HepG2 (cell line): ENCODE measurements at places on chromosomes 2 and 18.

- H3K27ac ChIP-seq = no peak overlapping the region
- H3K27me3 ChIP-seq = no peaks in the 10 kb centered on the region
- no peak overlapping the region for H3K4me3 ChIP-seq
- no peaks in the 10 kb centered on the region for H3K4me1 ChIP-seq
Measured at GRCh38 chr18:60044290-60045006, 144.7 kb downstream of the PMAIP1 start.

- no peak for DNase-seq
- H3K36me3 ChIP-seq = no peaks in the 10 kb centered on the region
- no peak overlapping the region for H3K4me3 ChIP-seq
Measured at GRCh38 chr18:55861266-55861665, 273.3 kb upstream of the TCF4 start.

- H3K4me1 ChIP-seq = no peaks in the 10 kb centered on the region
- H3K36me3 ChIP-seq = no peaks in the 10 kb centered on the region
- DNase-seq = no peak
Measured at GRCh38 chr2:188734691-188735090, 239.5 kb upstream of the COL3A1 start.

DNA sequence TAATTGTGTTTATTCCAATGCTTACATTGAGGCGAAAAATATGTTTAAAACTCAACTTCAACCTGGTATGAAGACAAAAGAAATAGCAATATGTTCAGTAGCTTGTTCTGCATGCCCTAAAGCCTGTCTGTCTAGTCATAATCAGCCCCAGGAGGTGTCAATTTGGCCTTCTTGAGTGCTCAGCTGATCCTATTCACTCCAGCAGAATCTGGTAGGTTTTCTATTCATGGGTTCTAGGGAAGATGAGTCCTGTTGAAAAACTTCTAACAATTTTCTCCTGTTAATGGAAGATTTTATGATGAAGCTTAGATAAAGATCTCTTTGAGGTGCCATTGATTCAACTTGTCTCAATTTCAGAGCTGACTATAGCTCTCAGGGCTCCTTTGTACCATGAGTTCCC is 402.0 kb upstream of the UBE2E3 start:
- no peak overlapping the region for H3K4me3 ChIP-seq
- no peaks in the 10 kb centered on the region for H3K27me3 ChIP-seq
- no peak overlapping the region for H3K27ac ChIP-seq
- no peak for DNase-seq
- H3K36me3 ChIP-seq = no peaks in the 10 kb centered on the region

GRCh38 chr2:42321452-42322064 is 39.5 kb downstream of the COX7A2L start:
- no peak overlapping the region for H3K27ac ChIP-seq
- H3K36me3 ChIP-seq = peaks cover 32% of the 10 kb centered on the region
- no peaks in the 10 kb centered on the region for H3K27me3 ChIP-seq
- no peak overlapping the region for H3K4me3 ChIP-seq
- DNase-seq = no peak

- no peaks in the 10 kb centered on the region for H3K27me3 ChIP-seq
- no peak for DNase-seq
- no peaks in the 10 kb centered on the region for H3K36me3 ChIP-seq
- H3K4me3 ChIP-seq = no peak overlapping the region
Measured at GRCh38 chr18:12592597-12593127, 65.2 kb downstream of the SPIRE1 start.

GRCh38 chr2:111062417-111062816 is 58.3 kb upstream of the BCL2L11 start:
- no peak overlapping the region for H3K4me3 ChIP-seq
- no peaks in the 10 kb centered on the region for H3K4me1 ChIP-seq
- H3K36me3 ChIP-seq = no peaks in the 10 kb centered on the region
- DNase-seq = no peak
- H3K27me3 ChIP-seq = peaks cover 3% of the 10 kb centered on the region; the same call in 1 of the 3 replicates

DNA sequence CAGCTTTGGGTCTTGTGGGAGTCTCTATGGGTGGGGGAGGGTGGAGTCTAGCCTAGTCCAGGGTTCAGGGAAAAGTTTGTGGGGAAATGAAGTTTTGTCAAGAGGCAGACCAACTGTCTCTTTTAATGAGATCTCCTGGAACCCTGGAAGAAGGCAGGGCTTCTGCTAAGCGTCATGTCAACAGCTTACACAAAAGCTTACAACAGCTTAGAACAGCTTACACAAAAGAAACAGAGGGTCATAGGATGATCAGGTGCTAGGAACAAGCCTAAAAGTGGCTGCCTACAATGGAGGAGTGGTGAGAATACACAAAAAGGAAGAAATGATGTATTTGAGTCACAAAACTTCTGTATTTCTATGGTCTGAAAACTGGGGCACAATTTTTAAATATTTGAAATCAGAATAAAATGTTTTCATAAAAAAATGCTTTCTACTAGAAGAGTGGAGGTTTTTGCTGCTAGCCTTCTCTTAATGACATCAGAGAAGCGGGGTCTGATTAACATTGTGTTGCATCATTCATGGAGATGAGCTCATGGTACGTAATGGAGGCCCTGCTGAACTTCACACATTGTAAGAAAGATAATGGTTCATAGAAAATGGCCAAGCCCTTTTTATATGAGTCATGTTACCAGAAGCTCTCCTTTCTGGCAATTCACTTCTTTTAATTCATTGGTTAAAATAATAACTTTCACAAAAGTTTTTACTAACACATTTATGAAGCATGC is 351.0 kb downstream of the PIK3C3 start:
- DNase-seq = no peak
- no peak overlapping the region for H3K4me3 ChIP-seq
- H3K27me3 ChIP-seq = no peaks in the 10 kb centered on the region
- H3K27ac ChIP-seq = no peak overlapping the region
- H3K4me1 ChIP-seq = no peaks in the 10 kb centered on the region

DNA sequence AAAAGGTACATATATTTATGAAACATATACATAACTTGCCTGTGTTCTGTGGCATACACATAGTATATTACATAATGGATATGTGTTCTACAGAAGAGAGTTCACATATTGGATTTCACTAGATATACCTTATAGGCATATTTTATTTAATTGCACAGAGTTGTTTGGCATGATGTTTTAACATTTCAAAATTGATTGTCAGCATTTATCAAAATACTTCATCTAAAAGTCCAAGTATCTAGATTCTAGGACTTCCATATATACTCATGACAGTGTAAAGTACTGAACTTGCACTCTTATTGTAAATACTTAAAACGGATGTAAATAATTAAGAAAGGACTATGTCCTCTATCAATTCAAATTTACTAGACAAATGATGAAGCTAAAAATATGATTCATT is 995.3 kb upstream of the LRRTM1 start:
- no peak for DNase-seq
- H3K36me3 ChIP-seq = no peaks in the 10 kb centered on the region
- H3K27ac ChIP-seq = no peak overlapping the region
- no peaks in the 10 kb centered on the region for H3K27me3 ChIP-seq
- H3K4me3 ChIP-seq = no peak overlapping the region

DNA sequence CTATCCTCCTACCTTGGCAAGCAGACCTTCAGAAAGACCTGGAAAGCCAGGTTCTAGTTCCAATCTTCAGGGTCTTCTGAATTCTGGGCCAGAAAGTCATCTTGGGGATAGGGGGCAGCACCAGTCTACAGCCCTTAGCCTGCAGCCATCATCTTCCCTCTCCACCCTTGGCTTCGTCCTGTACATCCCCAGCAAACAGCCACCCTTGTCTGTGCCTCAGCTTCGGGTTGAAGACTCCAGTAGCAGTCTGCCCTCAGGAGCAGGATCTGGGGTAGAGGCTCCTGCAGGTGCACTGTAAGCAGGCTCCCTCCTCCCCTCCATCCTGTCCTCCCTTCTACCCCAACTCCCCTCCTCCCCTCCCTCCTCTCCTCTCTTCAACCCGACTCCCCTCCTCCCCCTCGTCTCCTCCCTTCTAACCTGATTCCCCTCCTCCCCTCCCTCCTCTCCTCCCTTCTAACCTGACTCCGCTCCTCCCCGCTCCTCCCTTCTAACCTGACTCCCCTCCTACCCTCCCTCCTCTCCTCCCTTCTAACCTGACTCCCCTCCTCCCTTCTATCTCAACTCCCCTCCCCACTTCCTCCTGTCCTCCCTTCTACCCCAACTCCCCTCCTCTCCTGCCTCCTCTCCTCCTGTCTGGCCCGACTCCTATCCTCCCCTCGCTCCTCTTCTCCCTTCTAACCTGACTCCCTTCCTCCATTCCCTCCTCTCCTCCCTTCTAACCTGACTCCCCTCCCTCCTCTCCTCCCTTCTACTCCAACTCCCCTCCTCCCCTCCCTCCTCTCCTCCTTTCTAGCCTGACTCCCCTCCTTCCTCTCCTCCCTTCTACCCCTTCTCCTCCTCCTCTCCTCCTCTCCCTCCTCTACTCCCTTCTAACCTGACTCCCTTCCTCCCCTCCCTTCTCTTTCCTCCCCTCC is 90.1 kb upstream of the SMAD2 start:
- no peaks in the 10 kb centered on the region for H3K4me1 ChIP-seq
- H3K27me3 ChIP-seq = peaks cover 12% of the 10 kb centered on the region; the same call in 1 of the 3 replicates
- no peak overlapping the region for H3K4me3 ChIP-seq
- no peaks in the 10 kb centered on the region for H3K36me3 ChIP-seq
- no peak for DNase-seq
- H3K27ac ChIP-seq = no peak overlapping the region

- no peaks in the 10 kb centered on the region for H3K27me3 ChIP-seq
- no peak overlapping the region for H3K4me3 ChIP-seq
- H3K27ac ChIP-seq = no peak overlapping the region
- H3K36me3 ChIP-seq = no peaks in the 10 kb centered on the region
- no peak for DNase-seq
- H3K4me1 ChIP-seq = no peaks in the 10 kb centered on the region
Measured at GRCh38 chr2:44751754-44752479, 189.6 kb upstream of the SIX3 start.
